ENCODE measurements at places on chromosomes 5 and 9.

DNA sequence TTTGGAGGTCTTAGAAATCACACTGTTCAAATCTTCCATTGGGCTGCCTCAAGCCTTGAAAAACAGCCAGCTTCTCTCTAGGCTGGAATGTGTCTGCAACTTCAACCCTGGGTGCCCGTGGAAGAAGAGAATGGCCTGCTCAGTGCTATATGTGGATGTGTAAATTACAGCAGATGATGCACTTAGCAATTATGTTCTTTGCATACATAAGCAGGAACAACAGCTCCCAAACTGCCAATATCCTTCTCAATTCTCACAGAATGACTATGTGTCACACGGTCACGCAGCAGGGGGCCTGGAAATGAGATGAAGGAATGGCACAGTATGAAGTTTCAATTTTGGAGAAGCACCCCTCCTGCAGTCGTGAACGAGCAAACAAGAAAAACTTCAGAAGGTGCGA, 175.2 kb upstream of the SMARCA2 start:
- DNase-seq, result peak; percentile 3

- DNase-seq, result no peak
Measured at GRCh38 chr9:124708633-124709291, 62.3 kb downstream of the NR6A1 start.

DNA sequence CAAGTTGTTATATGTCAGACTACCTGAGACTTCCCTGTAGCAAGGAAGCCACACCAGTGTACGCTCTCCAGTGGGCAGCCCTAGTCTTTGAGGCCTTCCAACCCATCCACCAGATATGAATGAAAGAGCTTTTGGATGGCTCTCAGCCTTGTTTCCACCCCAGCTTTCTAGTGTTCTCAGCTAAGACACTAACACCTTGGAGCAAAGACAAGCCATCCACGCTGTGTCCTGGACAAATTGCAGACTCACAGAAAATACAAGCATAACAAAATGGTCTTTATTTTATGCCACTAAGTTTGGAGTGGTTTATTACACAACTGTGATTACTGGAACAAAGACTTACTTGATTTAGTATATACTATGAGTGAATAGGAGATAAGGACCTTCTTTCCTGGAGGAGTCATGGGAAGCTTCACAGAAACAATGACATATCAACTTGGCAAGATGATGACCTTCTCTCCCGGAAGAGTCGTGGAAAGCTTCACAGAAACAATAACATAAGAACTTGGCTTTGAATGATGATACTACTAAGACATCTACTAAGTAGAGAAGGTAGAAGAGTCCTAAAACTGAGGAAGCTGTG, 134.0 kb upstream of the VCAN start:
- no peak for DNase-seq

DNA sequence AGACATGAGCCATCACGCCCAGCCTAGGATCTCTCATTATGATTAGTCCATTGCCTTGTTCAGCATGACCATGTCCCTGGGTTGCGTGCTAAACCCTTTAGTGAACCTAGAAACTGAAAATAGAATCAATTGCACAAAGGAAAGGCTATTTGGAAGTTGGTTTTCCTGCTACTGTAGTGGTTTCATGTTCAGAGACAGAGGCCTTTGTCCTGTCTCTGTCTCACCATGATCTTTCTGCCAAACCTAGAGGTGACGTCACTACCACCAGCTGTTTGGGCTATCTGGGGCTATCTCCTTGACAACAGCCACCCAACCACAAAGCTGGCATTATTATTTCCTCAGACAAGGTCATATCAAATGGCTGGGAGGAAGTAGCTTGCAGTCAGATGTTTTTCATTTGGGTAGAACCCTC, 4.0 kb upstream of the CDK5RAP2 start:
- peak; percentile 74 for DNase-seq

GRCh38 chr9:137683262-137683864, 64.6 kb downstream of the EHMT1 start:
- DNase-seq, result no peak

DNA sequence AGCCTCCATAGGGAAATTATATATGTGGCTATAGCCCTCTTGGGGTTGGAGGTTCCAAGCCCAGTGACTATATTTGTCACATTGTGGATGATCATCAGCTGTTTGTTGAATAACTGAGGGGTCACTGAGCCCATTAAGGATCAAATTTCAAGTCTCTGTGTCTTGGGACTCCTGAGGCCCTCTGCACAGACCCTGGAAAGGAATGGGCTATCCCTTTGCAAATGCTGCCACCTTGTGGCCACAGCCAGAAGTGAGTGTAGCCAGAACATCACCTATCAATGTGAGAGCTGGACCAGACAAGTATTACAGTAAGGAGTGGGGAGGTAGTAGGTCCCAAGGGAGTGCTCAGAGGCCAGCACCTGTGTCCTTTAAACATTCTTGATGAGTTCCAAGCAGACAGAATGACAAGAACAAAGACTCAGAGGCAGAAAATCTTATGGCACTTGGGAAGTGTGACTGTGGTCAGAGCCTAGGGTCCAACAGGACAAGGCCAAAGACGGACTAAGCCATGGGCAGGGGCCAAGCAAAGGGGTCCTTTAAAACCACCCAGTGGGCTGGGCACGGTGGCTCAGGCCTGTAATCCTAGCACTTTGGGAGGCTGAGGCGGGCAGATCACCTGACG, 8.2 kb downstream of the RPP25L start:
- DNase-seq, result peak; percentile 69

DNA sequence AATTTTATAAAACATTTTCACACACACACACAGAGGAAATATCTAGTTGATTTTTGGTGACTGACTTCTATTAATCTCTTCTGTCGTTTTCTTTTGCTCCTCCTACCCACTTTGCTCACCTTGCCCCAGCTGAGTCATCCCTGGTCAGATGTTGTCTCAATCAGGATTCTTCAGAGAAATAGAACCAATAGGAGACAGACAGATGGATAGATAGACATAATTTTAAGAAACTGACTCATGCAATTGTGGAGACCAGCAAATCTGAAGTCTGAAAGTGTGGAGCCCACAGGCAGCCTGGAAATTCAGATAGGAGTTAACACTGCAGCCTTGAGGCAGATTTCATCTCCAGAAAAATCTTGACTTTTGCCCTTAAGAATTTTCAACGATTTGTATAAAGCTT, 37.0 kb upstream of the PIK3R1 start:
- peak; percentile 5 for DNase-seq

GRCh38 chr5:105230516-105231157, 1668.0 kb upstream of the NUDT12 start:
- no peak for DNase-seq

DNA sequence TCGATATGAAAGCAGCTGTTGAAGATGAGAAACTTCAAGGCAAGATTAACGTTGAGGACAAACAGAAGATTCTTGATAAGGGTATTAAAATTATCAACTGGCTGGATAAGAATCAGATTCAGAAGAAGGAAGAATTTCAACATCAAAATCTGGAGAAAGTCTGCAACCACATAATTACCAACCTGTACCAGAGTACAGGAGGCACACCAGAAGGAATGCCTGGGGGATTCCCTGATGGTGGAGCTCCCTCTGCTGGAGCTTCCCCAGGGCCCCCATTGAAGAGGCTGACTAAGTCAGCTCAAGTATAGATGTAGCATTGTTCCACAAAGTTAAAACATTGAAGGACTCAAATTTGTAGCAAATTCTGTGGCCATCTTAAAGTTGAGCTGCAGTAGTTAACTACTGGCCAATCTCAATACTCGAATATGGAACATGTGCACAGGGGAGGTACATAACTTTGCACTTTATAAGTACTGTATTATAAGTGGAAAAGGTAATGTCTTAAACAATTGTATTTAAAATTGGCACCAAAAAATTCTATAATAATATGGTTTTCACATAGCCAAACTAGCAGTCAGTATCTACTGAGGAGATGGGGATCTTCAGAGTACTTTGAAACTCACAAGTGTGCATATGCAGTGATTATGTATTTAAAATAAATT, 237.5 kb downstream of the CHSY3 start:
- DNase-seq, result peak; percentile 69

DNA sequence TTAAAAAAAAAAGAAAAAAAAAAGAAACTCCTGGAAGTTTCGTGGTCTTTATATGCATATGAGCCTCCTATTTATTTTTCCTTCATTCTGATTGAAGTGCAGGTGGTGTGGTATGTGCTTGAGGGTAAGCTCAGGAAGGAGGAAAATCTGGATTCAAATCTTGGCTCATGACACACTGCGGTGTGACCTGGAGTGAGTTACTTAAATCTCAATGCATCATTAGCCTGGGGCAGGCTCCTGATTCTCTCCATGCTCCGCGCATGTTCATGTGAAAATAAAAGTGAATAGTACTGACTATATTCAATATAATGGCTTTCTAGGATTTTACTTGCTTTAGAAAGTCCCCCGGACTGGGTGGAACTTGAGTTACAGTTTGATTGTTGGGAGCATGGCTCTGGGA, 35.6 kb downstream of the PTTG1 start:
- DNase-seq, result no peak

- DNase-seq, result no peak
Measured at GRCh38 chr5:164214698-164215097, 709.3 kb downstream of the MAT2B start.

DNA sequence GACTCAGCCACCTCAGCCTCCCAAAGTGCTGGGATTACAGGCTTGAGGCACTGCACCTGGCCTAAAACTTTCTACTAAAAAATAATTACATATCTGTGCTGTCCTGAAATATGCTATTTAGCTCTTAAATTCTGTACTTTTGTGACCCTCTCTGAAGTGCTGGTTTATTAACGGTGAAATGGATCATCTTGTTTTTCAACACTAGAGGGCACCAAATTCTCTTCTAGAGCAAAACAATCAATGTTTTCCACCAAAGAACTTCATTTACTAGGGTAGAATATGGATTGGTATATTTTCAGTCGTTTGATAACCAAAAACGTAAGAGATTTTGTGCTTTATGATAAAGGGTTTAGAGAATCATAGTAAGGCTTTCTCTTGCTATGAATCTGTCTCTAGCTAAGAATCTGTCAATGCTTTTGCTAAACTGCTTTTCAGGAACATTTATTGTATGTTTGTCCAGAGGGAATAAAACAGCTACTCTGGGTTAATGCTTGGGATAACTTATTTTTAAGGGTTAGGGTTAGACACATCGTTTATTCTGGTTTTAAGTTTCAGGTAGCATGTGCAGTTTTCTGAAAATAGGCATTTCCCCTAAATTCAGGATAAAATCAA, 63.6 kb downstream of the RNF180 start:
- DNase-seq, result peak; percentile 40

DNA sequence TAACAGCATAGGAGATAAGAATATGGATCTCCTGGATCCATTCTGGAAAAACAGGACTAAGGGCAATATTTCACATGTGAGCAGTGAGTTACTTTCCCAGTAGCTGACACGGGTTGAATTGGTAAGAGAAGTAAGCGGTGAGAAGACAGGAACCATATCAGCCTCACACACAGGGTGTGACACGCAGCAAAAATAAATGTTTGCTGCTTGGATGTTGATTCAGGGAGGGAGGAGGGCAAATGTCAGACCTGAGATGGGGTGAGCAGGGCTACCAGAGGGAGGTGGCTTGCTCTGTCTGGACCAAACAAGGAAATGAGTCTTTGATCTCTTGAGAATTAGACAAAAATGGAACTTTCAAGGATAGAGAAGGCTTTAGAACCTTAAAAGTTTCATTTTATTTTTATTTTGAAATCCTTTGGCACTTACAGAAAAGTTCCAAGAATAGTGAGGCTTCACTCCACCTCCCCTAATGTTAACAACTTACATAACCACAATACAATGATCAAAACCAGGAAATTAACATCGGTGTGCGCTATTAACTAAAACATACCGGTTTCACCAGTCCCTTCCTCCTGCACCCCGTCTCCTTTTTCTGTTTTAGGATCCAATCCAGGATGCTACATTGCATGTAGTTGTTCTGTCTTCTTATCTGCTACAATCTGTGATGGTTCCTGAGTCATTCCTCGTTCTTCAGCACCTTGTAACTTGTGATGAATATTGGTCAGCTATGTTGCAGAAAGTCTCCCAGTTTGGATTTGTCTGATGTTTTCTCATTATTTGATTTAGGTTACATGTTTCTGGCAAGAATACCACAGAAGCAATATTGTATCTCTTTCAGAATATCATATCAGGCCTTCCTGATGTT, 20.5 kb upstream of the ARHGEF28 start:
- DNase-seq, result no peak

DNA sequence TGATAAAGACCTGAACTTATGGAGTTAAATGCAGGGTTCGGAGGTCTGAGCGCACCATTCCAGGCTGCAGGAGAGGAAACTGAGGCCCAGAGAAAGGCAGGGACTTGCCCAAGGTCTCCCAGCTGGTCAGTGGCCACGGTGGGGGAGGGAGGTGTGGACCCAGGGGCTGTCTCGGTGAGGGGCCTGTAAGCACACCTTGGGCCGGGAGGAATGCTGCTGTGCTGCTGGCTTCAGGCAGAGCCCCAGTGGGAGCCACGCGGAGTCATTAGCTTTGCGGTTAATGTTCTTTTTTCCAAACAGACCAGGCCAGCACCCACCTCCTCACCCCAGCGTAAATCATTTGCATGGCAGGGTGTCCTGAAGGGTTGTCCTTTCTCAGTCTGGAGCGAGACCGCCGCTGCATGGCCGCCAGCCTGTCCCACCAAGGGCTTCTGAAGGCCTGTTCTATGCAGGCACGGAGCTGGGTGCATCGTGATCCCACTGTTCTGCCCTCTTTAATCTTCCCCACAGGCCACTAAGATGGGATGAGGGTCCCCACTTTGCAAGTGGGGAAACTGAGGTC, 35.9 kb downstream of the NEURL1B start:
- no peak for DNase-seq

Data from fibroblast of skin of scalp (primary cell).